ENCODE measurements at places on chromosomes 16 and 17. TPM values are rescaled to one million over a fixed set of nuclear protein-coding genes. Genes with fewer than 3 reads are reported as not detected.

FBXW10B gene
- 3.9 TPM for total RNA-seq

PRR15L gene
- total RNA-seq: 2.1 TPM

TRAF7 gene
- 54.8 TPM for total RNA-seq

TEX19 gene
- 0.39 TPM for total RNA-seq

FBXO39 gene
- total RNA-seq: not detected

ASGR2 gene
- not detected for total RNA-seq

CES2 gene
- 37.6 TPM for total RNA-seq

GRAPL gene
- not detected for total RNA-seq

GINS2 gene
- total RNA-seq: 32.0 TPM

MED1 gene
- total RNA-seq: 30.4 TPM

SERPINF2 gene
- total RNA-seq: 2.9 TPM

B9D1 gene
- total RNA-seq: 48.8 TPM
